ENCODE measurements at places on chromosomes 16 and 17. TPM values are rescaled to one million over a fixed set of nuclear protein-coding genes. Genes with fewer than 3 reads are reported as not detected.

Gene JUP
- total RNA-seq, result 195 TPM

- no peak for DNase-seq
These were observed 140.0 kb downstream of the LAT start for GRCh38 chr16:29124828-29125227.

GRCh38 chr17:43898446-43898845 lies 8.9 kb downstream of the MPP2 start:
- no peak for DNase-seq

DNA sequence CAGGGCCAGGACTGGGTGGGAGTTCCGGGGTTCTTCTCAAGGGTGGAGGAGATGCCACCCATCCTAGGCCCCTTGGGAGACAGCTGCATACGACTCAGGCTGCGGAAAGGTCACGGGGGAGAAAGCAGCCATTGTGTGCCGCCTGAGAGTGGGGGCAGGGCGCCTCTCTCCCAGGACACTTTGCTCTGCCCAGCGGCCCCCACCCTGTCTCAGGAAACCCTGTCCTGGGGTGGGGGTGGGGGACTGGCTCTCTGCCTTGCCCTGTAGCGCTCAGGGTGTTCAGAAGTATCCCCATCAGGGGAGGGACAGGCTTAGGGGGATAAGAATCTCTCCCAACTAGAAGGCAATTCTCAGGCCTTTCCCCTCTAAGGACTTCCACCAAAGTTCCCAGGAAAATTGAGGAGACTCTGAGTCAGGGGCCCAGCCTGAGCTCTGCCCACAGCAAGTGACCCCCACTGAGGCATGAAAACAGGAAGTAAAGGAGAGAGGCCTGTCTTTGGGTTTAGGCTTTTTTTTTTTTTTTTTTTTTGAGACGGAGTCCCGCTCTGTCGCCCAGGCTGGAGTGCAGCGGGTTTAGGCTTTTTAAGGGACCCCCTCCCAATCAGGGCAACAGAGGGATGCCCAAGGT lies 4.9 kb downstream of the GIT1 start:
- no peak for DNase-seq

Gene KRTAP16-1
- total RNA-seq, result not detected

Gene KCNJ2
- total RNA-seq, result 2.6 TPM

DNA sequence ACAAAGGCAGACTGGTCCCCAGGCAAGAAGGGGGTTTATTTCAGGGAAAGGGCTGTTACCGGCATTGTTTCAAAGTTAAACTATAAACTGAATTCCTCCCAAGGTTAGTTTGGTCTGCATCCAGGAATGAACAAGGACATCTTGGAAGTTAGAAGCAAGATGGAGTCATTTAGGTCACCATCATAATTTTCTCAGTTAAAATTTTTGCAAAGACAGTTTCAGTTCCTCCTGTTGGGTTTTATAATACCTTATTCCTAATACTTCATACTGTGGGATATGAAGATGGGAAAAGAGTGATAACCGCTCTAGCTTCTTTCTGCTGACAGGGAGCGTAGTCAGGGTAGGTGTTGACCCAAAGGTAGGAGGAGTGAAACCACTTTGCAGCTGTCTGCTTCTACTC lies 24.8 kb downstream of the PMM2 start:
- no peak for DNase-seq

Gene RNF157
- 45.9 TPM for total RNA-seq

Gene TP53TG3F
- not detected for total RNA-seq

DNA sequence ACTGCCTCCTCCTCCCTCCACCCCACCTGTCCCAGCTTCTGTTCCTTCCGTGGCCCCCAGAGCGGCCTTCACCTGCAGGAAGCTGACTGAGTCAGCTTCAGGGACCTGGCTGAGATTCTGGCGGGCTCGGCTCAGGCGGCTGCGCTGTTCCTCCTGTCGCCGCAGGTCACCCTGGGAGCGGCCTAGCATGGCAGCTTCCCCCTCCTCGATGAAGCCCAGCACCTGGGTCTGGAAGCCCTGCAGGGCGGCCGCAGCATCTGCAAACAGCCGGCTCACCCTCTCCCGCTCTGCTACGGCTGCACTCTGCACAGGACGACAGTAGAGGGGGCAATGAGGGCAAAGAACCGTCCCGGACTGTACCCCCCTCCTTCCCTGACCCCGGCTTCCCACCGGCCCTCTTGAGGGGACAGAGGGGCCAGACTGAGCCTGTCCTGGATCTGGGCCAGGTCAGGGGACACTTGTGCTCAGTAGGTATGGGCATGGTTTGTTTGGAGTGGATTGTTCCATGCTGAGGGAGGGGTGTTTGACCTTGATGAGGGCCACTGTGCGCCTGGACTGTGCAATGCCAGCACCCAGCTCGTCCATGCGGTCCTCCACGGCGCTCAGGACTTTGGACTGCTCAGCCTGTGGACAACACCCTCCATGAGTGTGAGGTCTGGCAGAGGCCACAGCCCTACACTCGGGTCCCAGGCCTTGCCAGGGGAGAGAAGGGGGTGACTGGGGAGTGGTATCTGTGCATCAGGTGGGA lies 2.0 kb downstream of the TRIM47 start:
- no peak for DNase-seq

- no peak for DNase-seq
These were observed 64.2 kb downstream of the SPECC1 start for GRCh38 chr17:20073055-20073979.

DNA sequence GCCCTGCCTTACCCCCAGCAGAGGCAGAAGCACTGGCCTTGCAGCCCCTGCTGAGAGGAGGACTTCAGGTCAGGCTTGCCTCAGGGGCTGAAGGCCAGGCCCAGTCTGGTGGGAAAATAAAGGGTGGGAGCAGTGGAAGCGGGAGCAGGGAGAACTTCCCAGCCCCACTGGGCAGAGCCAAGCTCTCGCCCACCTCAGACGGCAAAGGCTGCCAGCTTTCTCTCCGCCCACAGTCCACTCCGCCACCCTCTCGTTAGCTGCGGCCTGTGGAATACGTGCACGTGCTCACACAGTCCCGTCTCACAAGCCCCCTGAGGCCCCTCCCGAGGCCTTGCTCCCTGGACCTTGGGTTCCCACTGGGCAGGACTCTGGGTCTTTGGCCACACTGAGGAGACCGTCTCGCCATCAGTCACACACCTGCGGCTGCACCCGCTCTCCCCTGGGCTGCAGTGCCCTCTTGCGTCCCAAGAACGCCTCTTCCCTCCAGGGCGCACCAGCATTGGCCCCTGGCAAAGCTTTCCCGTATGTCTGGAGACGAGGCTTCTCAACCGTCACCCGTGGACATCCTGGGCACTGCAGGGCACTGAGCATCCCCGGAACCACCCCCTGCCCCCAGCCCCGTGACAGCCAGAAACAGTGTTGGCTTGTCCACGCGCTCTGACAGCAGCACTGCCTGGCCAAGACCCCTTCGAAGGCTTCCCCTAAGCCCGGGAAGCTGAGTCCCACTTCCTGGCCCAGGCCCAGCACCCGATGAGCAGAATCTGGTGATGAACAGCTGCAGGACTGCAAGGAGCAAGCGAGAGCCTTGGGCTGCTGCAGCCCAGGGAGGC lies 8.3 kb downstream of the MRPL28 start:
- DNase-seq, result peak; percentile 46

Gene CD300H
- total RNA-seq, result not detected

- no peak for DNase-seq
These were observed 105.8 kb downstream of the TANC2 start for GRCh38 chr17:63071797-63072196.

DNA sequence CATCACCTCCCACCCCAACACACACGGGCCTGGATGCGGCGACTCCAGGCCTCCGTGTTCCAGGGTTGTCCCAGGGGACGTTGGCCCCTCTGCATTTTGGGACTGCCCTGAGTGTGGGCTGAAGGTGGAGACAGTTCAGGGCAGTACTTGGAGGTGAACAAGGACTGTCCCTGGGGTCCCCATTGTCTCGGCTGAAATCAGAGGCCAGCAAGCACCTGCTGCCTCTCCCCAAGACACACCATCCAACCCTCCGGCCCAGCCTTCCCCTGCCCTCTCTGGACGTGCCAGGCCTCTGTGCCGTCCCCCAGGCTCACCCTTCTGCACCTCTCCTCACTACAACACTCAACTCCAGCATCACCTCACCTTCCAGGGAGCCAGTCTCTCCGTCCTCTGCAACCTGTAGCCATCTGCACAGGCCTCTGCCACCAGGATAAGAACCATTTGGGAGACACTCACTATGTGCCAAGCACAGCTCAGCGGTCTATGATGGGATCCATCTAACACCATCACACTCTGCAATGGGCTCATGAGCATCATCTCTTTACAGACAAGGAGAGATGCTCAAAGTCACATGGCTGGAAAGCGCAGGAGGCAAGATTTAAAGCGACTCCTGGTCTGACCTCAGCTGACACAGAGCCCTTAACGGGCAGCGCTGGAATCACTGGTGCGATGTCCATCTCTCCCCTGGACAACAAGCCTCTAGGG lies 104.5 kb upstream of the SEC14L1 start:
- DNase-seq, result no peak

DNA sequence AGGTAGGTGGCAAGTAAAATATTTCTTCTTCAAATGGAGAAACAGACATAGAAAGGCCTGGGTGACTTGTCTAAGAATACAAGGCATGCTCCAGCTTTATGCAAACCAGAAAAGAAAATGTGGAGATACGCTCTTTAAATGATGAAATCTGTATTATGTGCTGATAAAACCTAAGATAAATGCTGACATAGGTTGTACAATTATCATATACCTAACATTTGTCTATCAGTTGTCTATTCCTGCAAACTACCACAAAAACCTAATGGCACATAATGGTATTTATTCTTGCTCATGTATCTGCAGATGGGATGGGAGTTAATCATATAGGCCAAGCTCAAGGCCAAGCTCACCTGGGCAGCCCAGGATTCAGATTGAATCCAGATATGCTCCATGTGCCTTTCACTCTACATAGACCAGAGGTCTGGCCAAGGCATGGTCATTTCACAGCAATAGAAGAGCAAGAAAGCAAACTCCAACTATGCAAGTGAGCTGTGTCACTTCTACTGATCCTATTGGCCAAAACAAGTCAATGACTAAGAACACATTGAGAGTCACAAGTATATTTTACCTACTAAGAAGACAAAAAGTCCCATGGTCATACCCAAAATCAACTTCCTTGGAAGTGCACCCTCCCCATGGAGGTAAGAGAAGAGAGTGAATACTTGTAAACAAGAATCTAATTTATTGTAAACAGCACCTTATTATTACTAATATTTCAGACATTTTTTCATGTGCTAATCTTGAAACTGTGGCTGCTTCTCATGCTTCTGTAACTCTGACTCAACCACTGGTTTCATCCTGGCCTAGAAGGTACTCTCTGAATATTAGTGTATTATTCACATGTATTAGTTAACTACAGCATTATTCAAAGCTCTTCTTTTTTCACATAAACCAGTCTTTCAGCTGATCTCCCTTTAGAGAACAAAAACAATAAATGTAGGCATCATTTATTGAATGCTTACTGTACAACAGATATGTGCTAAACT lies 270.7 kb upstream of the SOX9 start:
- no peak for DNase-seq

DNA sequence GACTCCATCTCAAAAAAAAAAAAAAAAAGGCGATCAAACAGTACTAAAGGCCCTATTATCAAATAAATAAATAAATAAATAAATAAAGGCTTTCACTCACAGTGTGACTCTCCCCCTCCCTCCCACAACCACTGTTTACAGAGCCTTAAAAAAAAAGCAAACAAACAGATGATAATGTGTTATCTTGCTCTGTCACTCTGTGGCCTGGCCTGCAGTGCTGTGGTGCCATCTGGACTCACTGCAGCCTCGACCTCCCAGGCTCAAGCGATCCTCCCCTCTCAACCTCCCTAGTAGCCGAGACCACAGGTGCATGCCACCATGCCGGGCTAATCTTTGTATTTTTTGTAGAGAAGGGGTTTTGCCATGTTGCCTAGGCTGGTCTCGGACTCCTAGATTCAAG lies 8.1 kb upstream of the NAGLU start:
- no peak for DNase-seq

- no peak for DNase-seq
These were observed 123.9 kb upstream of the GNAO1 start for GRCh38 chr16:56067406-56067805.

GRCh38 chr17:1512351-1512750 lies 4.1 kb downstream of the INPP5K start:
- DNase-seq, result no peak

GRCh38 chr17:74816905-74817620 lies 40.9 kb upstream of the NAT9 start:
- DNase-seq, result no peak

- DNase-seq, result no peak
These were observed 356.2 kb downstream of the RBFOX1 start for GRCh38 chr16:7688811-7689210.

DNA sequence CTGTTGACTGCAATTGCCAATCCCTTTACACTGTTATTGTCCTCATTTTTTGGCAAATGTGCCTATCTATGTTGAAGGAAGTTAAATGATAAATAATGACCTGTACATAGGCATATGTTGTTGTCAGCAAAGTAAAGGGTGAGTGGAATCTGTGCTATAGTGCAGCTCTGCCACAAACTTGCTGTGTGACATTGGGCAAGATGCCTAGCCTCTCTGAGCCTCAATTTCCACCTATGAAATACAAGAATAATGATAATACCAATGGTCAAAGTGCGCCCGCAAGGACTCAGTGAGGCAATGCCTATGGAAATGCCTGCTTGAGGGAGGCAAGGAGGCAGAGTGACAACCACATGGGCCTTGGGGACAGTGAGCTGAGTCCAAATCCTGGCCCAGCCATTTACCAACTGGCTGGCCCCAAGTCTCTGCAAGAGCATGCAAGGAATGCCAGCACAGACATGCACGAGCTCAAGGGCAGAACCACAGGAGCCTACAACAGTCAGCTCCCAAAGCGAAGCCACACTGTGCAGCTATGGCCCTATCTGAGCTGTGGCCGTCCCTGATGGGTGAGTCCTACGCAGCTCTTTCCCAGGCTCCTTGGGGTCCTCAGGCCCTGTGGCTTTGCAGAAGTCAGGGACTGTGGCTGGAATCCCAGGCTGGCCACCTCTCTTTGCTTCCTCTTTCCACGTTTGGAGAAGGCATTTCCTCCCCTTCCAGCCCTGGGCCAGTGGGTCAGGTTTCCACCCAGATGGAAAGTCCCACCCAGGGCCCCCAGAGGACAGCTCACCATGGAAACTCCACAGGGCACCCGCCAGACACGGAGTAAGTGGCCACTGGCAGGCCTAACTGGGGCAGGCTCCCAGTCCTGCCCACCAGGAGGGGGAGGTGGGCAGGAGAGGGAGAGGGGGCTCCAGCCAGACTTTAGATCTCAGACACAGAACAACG lies 82.1 kb downstream of the ZNF423 start:
- DNase-seq, result no peak

GRCh38 chr17:1563786-1564613 lies 1.4 kb upstream of the PITPNA start:
- DNase-seq, result no peak
